ENCODE measurements at places on chromosomes 13 and 19. TPM values are rescaled to one million over a fixed set of nuclear protein-coding genes. Genes with fewer than 3 reads are reported as not detected.

DNA sequence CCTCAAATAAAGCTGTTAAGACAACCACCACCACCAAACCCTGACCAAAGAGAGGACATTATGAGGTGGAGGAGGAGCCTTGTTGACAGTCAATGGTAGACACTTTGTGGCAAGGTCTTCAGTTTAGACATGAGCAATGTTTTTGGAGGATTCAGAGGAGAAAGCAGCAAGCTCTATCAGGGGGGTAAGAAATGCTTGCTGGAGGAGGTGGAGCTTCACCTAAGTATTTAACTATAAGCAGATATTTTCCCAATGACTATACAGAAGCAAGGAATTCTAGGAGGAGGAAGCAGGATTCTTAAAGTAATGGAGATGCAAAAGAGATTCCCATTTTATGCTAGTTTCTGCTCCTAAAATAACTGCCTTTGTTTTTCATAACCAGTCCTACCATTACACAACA, 74.2 kb downstream of the TRPC4 start:
- no peak for DNase-seq

DNA sequence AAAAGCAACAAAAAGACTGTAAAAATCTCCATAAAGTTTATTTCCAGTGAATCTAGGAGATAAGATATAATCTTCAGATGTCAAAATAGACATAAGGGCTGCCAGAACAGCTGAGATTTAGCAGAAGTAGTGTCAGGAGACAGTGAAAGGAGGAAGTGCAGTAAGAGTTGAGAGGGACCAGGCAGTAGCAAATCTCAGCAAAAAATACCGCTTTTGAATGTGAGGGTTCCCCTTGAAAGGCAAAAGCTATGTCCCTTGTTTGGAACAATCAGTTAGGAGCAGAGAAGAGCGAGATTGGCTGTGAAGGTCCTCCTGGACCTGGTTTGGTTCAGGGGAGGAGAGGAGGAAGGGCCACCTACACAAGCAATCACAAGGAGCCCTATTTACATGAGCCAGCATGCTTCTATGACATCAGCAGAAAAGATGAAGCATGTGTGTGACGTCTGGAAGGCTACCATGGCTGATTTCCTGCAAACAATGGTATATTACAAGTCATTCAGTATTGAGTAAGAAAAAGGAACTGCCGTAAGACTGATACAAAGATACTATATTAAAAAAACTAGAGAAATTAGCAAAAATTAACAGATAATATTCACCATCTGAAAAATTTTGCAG, 98.9 kb upstream of the SIAH3 start:
- no peak for DNase-seq

GRCh38 chr13:32408296-32409000, 19.5 kb downstream of the N4BP2L1 start:
- DNase-seq, result no peak

GRCh38 chr13:98493042-98493712, 83.7 kb downstream of the STK24 start:
- no peak for DNase-seq

- DNase-seq, result no peak
Measured at GRCh38 chr13:91664039-91664438, 265.6 kb downstream of the GPC5 start.

GRCh38 chr13:47983070-47983469, 18.0 kb downstream of the SUCLA2 start:
- no peak for DNase-seq

GRCh38 chr13:26923824-26924605, 163.4 kb upstream of the GPR12 start:
- DNase-seq, result no peak

GRCh38 chr19:42276821-42277220, 7.8 kb downstream of the CIC start:
- DNase-seq, result no peak

DNA sequence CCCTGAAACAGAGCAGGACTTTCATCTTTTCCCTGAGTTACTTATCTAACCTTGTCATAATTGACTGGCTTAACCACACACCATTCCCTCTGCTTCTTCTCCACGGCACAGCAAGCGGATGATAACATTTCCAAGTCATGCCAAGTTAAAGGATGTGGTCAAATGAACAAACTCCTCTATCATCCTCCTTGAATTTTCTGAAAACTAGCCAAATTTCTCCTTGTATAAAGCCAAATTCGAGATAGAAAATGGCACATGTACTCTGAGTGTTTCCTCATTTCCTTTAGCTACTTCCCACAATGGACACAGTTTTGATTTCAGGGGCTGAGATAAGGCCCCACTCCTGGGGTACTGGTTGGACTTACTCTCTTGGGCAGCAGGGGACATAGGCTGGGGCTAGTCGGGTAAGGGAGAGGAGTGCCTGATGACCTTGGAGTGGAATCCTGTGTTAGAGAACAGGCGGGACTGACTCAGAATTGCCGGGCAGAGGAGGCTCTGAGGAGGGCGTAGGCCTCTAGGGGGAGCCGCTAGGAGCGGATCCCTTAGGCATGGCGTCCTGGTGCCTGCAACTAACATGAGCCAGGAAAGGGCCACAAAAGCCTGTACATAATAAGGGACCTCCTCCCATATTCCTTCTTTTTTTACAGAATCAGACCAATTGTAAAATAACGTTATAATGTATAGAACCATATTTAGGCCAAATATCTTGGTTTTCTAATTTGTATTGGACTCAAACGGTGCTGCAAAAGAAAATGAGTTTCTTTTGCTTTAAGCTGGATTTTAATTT, 20.3 kb upstream of the TMTC4 start:
- DNase-seq, result peak; percentile 60

DNA sequence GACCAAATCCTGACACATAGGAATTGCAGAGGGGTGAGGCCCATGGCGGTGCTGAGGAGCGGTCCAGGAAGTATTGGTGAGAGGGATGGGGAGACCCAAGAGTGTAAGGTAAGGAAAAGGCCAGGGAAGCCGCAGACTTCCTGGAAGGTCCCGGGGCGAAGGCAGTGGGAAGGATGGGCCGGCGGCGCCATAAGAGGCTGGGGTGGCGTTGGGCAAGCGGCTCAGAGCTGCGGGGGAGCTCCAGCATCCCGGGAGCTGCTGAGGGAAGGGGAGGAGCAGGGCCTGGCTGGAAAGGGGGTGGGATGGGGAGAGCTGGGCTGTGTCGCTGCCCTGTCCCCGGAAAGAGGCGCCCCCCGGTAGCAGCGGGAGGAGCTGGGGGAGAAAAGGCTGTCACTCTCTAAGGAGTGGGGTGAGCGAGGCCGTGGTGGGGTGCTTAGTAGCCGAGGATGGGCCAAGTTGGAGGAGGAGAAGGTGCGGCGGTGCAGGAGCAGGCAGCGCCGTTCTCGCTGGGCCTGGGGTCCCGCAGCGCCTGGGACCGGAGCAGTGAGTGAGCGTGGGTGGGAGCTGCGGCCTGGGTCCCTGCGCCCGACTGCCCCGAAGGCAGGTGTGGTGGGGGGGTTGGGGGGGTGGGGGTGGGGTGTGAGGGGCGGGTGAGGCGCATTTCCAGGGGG, 30.7 kb downstream of the C1QTNF9 start:
- no peak for DNase-seq

DNA sequence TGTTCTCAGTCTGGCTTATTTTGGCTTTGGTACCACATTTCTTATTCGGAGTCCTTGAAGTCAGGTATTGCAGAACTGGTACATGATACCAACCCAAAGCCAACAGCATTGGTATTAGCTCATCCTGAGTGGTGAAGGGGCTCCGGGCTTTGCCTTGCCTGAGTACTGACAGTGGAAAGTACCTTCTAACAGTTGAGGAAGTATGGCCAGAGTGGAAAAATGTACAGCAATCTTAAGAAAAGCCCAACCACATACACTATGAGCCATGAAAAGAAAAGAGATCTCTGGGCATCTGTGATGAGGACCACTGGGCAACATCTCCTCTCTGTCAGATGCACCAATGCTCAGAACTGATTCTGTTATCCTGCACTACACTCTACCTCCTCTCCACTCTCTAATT, 8.3 kb downstream of the LCP1 start:
- no peak for DNase-seq

GRCh38 chr13:110197026-110197425, 109.9 kb downstream of the COL4A1 start:
- DNase-seq, result no peak

- DNase-seq, result no peak
Measured at GRCh38 chr13:43799191-43799590, 12.4 kb upstream of the ENOX1 start.

DNA sequence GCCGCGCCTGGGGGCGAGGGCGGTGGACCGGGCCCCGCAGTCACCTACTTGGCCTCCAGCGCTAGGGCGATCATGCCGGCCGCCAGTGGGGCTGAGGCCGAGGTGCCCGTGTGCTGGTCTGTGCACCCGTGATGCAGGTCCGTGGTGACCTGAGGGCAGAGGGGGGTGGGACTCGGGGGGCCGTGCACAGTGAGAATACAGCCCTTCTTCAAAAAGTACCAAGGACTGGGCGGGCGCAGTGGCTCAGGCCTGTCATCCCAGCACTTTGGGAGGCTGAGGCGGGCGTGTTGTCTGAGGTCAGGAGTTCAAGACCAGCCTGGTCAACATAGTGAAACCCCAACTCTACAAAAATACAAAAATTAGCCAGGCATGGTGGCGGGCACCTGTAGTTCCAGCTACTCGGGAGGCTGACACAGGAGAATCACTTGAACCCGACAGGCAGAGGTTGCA, 5.0 kb upstream of the C19orf25 start:
- DNase-seq, result no peak

GRCh38 chr13:36891752-36892151, 28.3 kb downstream of the SMAD9 start:
- no peak for DNase-seq

- no peak for DNase-seq
Measured at GRCh38 chr19:28703400-28703956, 509.5 kb downstream of the UQCRFS1 start.

- no peak for DNase-seq
Measured at GRCh38 chr13:52945348-52945747, 83.3 kb upstream of the OLFM4 start.

GRCh38 chr19:56917998-56918397, 77.5 kb upstream of the PEG3 start:
- DNase-seq, result no peak

DNA sequence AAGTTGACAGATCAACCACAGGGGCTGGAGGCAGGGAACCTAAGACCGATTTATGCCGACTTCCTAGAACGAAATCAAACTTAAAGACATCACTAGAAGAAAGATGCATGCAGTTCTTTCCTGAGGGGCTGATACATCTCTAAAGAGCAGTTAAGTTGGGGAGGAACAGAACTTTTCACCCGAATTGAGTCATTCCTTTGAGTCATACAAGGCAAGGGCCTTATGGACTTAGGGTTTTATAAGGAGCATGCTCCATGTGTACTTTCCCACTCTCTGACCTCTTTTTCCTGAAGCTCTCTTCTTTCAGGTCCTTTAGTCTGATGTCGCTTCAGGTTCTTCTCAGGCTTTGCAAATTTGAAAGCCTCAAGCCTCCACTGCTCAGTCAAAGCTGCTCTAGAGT, 7.9 kb upstream of the FBXL3 start:
- no peak for DNase-seq

DNA sequence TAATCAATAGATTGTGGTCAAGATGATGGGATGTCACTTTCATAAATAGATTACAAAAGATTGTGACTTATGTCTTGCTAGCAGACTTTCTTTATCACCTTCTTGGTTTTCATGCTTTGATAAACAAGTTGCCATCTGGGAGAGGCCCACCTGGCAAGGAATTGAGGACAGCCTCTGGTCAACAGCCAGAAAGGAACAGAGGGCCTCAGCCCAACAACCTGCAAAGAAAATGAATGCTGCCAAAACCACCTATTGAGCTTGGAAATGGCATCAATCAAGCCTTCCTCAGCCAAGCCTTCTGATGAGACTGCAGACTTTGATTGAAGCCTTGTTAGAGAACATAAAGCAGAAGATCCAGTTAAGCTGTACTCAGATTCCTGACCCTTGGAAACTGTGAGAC, 288.6 kb downstream of the SPRY2 start:
- no peak for DNase-seq

- no peak for DNase-seq
Measured at GRCh38 chr13:66138172-66138811, 1091.8 kb downstream of the PCDH9 start.

DNA sequence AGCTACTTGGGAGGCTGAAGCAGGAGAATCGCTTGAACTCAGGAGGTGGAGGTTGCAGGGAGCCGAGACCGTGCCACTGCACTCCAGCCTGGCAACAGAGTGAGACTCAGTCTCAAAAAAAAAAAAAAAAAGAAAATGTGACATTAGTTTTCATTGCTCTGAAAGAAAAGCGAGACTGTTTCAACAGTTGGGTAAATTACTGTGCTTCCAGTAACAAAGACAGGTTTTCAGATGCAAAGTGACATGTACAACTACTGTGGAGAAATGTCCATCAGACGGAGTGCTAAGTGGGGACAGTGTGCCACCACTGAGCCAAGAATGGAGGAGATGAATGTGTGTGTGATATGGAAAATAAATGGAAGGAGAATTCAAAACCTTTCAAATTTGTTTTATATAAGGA, 24.2 kb upstream of the SLC15A1 start:
- no peak for DNase-seq

- no peak for DNase-seq
Measured at GRCh38 chr13:110801044-110801443, 87.5 kb downstream of the ING1 start.

GRCh38 chr19:38394488-38394887, 6.0 kb downstream of the SPRED3 start:
- peak; percentile 83 for DNase-seq

DNA sequence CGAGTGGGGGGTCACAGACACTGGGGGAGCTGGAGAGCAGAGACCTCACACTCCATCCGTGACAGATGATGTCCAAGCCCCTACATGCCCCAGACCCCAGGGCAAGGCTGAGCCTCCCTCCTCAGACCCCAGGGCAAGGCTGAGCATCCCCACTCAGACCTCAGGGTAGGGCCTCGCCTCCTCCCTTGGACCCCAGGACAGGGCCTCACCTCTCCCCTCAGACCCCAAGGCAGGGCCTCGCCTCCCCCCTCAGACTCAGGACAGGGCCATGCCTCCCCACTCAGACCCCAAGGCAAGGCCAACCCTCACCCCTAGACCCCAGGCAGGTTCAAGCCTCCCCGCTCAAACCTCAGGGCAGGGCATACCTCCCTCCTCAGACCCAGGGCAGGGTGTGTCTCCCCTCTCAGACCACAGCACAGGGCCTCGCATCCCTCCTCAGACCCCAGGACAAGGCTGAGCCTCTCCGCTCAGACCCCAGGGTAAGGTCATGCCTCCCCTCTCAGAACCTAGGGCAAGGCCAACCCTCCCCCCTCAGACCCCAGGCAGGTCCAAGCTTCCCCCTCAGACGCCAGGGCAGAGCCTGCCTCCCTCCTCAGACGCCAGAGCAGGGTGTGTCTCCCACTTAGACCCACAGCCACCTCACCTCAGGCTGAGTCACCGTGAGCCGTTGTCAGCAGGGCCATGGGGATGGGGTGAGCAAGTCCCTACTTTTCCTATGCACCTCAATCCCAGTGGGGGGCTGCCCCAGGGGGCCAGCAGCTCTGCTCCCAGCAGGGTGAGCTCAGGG, 1.7 kb upstream of the S1PR4 start:
- DNase-seq, result peak; percentile 87

- no peak for DNase-seq
Measured at GRCh38 chr13:101292711-101293110, 123.6 kb downstream of the NALCN start.

Gene SPRED3
- 0.46 TPM for polyA plus RNA-seq

Gene KLK12
- polyA plus RNA-seq, result not detected

Gene GRIN2D
- polyA plus RNA-seq, result 0.07 TPM

Gene ZNF625
- 3.6 TPM for polyA plus RNA-seq

Gene AMER2
- polyA plus RNA-seq, result not detected

Gene GALP
- not detected for polyA plus RNA-seq

Gene SLC10A2
- not detected for polyA plus RNA-seq

Gene ZNF83
- 38.4 TPM for polyA plus RNA-seq

Gene GSX1
- not detected for polyA plus RNA-seq

Gene ZNF223
- polyA plus RNA-seq, result 2.7 TPM

Gene PCSK4
- 2.4 TPM for polyA plus RNA-seq

Gene USP12
- 16.1 TPM for polyA plus RNA-seq

Gene PGLYRP2
- polyA plus RNA-seq, result 0.02 TPM

Gene ZNF540
- polyA plus RNA-seq, result 3.8 TPM

All from spleen (tissue), 13 donors.